Aorta (tissue), 5 donors: ENCODE measurements at places on chromosomes 16 and 17. TPM values are rescaled to one million over a fixed set of nuclear protein-coding genes. Genes with fewer than 3 reads are reported as not detected.

KRT31 gene
- not detected for total RNA-seq

PERCC1 gene
- not detected for total RNA-seq

FOXN1 gene
- not detected for total RNA-seq

KRT34 gene
- not detected for total RNA-seq

HAS3 gene
- total RNA-seq, result 1.3 TPM

KRTAP3-2 gene
- total RNA-seq, result not detected

SAMD14 gene
- 12.6 TPM for total RNA-seq

DNA sequence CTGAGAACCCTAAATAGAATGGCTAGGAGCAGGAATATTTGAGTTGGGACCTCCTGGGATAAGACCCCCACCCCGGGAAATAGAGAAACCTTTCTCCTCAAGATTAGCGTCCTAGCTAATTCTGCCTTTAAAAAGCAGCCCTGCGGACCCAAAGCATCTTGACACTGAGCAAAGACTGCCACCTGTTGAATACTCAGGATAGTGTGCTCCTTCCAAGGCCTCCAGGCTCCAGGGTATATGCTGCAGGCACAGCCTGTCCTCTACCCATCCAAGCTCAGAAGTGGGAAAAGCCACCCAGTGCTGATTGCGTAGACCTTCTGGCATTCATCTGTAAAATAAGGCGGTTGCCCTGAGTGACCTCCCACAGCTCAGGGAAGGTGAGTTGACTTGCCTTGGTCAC, 456.2 kb upstream of the DYNLRB2 start:
- no peak overlapping the region for H3K4me3 ChIP-seq
- DNase-seq, result no peak

- no peak overlapping the region for H3K27ac ChIP-seq
- H3K4me1 ChIP-seq, result no peaks in the 10 kb centered on the region
- H3K27me3 ChIP-seq, result no peaks in the 10 kb centered on the region
- no peak for DNase-seq
Observed at GRCh38 chr17:45902892-45903346, 8.6 kb downstream of the MAPT start.

DNA sequence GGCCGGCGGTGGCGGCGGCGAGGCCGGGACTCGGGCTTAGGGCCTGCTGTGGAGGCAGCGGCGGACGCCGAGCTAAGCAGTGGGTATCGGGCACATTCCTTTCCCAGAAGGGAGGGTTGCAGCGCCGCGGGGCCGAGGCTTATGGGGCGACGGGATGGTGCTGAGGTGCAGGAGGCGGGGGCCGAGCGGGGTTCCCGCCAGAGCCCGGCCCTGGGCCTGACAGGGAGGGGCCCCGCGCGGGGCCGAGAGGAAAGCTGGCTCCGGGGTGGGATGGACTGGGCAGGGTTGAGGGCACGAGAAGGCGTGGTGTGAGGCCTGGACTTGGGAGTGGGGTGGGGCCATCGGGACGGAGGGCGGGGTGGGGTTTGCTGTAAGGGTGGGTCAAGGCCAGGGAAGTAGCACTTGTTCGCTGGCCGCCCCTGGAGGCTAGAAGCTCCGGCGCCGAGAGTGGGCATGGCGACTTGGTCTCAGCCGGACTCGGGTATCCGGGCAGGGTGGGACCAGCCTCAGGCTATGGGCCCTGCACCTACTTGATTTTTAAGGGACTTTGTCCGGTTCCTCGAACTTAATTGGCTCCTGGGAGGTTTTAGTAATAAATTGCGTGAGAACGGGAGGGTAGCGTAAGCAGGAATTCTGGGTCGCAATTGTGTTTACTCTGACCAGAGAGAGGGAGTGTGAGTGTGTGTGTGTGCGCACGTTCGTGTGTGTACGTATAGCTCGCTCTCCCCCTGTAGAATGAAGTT, 396 bp downstream of the NFE2L1 start:
- H3K27ac ChIP-seq, result peak overlapping the region; percentile 61
- H3K4me1 ChIP-seq, result peaks cover 4% of the 10 kb centered on the region
- DNase-seq, result peak; percentile 96
- peak overlapping the region; percentile 59 for H3K4me3 ChIP-seq
- H3K36me3 ChIP-seq, result no peaks in the 10 kb centered on the region

GRCh38 chr16:31477220-31478216, 5.4 kb upstream of the SLC5A2 start:
- H3K4me3 ChIP-seq, result no peak overlapping the region
- H3K36me3 ChIP-seq, result no peaks in the 10 kb centered on the region
- no peak for DNase-seq
- H3K4me1 ChIP-seq, result no peaks in the 10 kb centered on the region
- no peak overlapping the region for H3K27ac ChIP-seq

DNA sequence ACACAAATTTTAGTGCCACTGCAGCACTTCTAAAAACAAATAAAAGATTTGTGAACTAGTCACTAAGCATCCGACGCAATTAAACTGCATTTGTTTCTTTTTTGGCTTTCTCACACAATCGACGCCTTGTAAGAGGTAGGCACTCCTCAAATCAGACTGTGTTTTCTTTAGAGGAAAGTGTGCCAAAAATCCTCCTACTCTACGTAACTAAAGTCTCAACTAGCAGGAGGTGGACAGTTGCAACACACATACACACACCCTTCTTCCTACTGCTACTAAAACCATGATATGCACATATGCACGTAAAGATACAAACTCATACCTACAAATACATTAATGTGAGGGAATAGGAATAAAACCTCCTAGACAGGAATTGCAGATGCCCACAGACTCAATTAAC, 844.7 kb upstream of the SOX9 start:
- H3K4me3 ChIP-seq, result no peak overlapping the region
- no peaks in the 10 kb centered on the region for H3K4me1 ChIP-seq
- no peak overlapping the region for H3K27ac ChIP-seq
- H3K36me3 ChIP-seq, result no peaks in the 10 kb centered on the region
- no peak for DNase-seq

DNA sequence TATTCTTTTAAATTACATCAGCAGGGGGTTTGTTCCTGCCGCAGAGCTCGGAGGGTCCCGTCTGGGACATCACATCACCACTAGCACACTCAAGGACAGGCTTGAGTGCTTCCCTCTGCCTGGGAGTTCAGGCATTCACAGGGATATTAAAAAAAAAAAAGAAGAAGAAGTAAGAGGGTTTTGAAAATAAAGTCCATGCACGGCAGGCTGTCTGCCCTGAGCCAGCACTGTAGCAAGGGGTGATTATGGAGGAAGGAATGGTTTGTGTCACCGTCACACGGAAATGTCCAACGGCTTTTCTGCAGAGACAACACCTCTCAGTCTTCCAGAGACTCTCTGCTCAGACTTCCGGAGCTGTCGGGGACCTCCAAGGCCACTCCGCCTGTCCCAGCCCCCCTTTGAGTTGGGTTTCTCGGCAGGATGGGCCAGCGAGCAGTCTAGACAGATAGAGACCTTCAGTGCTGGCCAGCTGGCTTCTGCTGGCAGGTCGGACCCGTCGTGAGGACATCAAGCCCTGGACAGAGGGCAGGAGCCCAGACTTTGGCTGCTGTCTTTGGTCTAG, 33.6 kb downstream of the MEOX1 start:
- no peaks in the 10 kb centered on the region for H3K36me3 ChIP-seq
- H3K4me1 ChIP-seq, result no peaks in the 10 kb centered on the region
- no peaks in the 10 kb centered on the region for H3K27me3 ChIP-seq

DNA sequence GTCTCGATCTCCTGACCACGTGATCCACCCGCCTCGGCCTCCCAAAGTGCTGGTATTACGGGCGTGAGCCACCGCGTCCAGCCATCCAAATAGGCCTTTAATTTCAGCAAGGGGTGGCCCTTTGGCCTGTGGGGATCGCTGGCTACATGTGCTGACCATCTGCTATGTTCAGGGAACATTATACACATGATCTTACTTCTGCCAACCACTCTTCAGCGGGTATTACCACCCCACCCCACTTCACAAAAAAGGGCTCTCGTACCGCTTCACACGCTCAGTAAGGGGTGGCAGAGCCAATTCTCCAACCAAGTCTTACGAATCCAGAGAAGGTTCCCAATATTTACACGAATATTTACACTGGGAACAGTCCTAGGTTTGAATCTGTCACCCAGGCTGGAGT, 11.8 kb downstream of the CCDC92B start:
- no peaks in the 10 kb centered on the region for H3K27me3 ChIP-seq
- no peak for DNase-seq
- H3K4me1 ChIP-seq, result no peaks in the 10 kb centered on the region
- H3K27ac ChIP-seq, result no peak overlapping the region
- H3K4me3 ChIP-seq, result no peak overlapping the region

GRCh38 chr17:41474863-41475262, 6.1 kb downstream of the KRT35 start:
- no peaks in the 10 kb centered on the region for H3K27me3 ChIP-seq
- H3K27ac ChIP-seq, result no peak overlapping the region
- H3K4me1 ChIP-seq, result no peaks in the 10 kb centered on the region
- DNase-seq, result no peak
- no peaks in the 10 kb centered on the region for H3K36me3 ChIP-seq
- no peak overlapping the region for H3K4me3 ChIP-seq

GRCh38 chr16:81405702-81406113, 38.9 kb upstream of the CMIP start:
- H3K36me3 ChIP-seq, result no peaks in the 10 kb centered on the region
- no peak overlapping the region for H3K27ac ChIP-seq
- peaks cover 4% of the 10 kb centered on the region for H3K27me3 ChIP-seq
- H3K4me1 ChIP-seq, result no peaks in the 10 kb centered on the region
- no peak overlapping the region for H3K4me3 ChIP-seq

DNA sequence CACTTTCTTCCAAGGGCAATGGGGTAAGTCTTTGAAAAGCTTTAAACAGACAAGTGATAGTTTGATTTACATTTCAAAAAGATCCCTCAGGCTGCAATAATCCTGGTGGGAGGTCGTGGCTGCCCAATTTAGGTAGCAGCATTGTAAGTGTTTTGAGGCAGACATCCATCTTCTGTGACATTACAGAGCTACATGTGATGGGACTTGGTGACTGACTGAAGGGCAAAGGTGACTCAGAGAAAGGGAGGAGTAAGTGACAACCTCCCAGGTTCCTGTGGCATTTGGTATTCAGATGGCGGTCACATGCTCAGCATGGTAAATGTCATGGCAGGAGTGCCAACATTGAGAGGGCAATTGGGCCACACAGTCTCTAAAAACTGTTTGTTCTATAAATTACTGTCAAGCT, 26.5 kb downstream of the STAT3 start:
- H3K27me3 ChIP-seq, result no peaks in the 10 kb centered on the region
- H3K4me3 ChIP-seq, result no peak overlapping the region
- DNase-seq, result no peak
- H3K4me1 ChIP-seq, result peaks cover 16% of the 10 kb centered on the region

DNA sequence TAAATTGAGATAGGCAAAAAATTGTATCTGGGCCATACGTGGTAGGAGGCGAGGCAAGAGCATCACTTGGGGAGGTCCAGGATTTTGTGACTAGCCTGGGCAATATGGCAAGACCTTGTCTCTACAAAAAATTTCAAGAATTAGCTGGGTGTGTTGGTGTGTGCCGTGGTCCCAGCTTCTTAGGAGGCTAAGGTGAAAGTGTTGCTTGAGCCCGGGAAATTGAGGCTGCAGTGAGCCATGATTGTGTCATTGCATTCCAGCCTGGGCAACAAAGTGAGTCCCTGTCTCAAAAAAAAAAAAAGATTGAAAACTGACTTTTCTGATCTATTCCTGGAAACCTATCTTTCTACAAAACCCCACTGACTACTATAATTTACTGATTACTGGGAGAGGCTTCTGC, 26.7 kb downstream of the CDK12 start:
- H3K27ac ChIP-seq, result no peak overlapping the region
- H3K4me1 ChIP-seq, result no peaks in the 10 kb centered on the region
- no peak overlapping the region for H3K4me3 ChIP-seq
- DNase-seq, result no peak
- H3K27me3 ChIP-seq, result no peaks in the 10 kb centered on the region
- H3K36me3 ChIP-seq, result no peaks in the 10 kb centered on the region

DNA sequence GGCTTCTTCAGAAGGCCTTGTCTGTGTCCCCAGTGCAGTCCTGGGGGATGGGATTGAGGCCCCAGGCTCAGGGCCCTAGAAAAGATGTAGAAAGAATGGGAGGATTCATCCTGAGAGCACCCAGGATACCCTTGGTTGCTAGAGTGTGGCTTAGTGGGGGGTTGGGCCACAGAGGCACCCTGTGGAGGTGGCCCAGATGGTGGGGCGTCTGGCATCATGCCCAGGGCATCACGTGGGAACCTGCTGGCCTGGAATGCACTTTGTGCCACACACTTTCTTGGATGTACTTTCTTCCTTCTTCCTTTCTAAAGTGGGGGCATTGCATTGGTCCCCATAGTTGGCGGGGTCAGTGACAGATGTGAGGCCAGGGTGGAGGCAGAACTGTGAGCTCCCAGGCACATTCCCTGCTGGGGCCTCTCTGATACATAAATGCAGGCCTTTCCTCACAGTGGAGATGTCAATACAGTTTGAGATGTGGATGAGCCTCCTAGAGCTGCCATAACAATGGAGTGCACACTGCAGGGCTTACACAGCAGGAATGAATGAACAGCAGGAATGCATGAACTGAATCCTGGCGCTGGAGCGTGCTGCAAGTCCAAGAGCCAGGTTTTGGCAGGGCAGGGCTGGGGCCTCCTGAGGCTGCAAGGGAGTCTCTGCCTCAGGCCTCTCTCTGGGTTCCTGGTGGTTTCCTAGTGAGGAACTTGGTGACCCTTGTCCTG, 43.3 kb downstream of the MGAT5B start:
- H3K27me3 ChIP-seq, result no peaks in the 10 kb centered on the region

DNA sequence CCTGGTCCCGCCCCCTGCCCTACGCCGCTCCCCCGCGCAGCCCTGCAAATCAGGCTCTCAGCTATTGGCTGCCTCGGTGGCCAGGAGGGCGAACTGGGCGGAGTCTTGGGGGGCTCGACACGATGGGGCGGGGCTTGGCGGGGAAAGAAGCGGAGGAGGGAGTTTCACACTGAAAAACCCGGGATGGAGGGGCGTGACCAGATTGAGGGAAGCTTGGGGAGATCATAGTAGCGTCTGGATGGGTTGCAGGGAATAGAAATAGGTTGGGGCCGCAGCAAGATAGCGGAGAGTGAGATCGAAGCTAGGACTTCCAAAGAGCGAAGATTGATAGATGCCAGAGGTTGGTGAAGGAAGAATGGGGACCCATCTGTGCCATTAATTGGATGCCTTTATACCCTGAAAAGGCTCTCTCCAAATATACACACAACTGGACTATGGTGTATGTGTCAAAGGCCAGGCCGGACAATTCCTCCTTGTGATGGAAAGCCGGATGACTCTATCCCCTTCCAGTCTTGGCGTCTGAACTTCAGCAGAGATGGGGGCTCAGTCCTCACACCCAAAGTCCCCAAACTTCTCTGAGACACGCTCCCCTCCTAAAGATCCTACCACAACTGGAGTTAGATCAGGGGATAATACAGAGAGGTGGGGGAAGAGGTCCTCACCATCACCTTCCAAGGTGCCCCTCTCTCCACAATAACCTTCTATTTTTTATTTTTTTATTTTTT, 376 bp upstream of the STAC2 start:
- no peak overlapping the region for H3K27ac ChIP-seq
- DNase-seq, result peak; percentile 97
- no peaks in the 10 kb centered on the region for H3K4me1 ChIP-seq
- peak overlapping the region; percentile 31 for H3K4me3 ChIP-seq
- H3K27me3 ChIP-seq, result no peaks in the 10 kb centered on the region
- no peaks in the 10 kb centered on the region for H3K36me3 ChIP-seq

- no peaks in the 10 kb centered on the region for H3K4me1 ChIP-seq
- no peaks in the 10 kb centered on the region for H3K27me3 ChIP-seq
- DNase-seq, result no peak
- no peaks in the 10 kb centered on the region for H3K36me3 ChIP-seq
Observed at GRCh38 chr17:50630524-50631194, 4.0 kb upstream of the ABCC3 start.
